CD14-positive monocyte (primary cell): ENCODE measurements at places on chromosomes 2 and 18.

- no peak for DNase-seq
These were observed 30.5 kb downstream of the KCNG2 start for GRCh38 chr18:79828258-79828657.

DNA sequence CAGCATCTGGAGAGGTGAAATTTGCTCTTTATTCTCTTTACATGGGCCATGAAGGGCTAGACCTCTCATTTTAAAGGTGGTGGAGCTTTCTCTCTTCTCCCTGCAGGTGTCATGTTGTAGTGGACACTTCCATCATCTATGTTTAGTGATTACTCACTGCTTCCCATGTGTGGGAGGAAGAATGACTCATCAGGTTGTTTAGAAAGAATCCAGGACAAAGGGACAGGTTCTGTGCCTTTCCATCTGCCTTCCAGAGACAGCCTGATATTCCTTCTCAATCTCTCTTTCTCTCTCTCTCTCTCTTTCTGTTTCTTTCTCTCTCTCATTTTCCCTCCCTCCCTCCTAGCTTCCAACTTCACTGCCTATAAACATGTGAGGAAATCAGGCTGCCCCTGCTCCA lies 38.7 kb downstream of the SCG2 start:
- DNase-seq: no peak

DNA sequence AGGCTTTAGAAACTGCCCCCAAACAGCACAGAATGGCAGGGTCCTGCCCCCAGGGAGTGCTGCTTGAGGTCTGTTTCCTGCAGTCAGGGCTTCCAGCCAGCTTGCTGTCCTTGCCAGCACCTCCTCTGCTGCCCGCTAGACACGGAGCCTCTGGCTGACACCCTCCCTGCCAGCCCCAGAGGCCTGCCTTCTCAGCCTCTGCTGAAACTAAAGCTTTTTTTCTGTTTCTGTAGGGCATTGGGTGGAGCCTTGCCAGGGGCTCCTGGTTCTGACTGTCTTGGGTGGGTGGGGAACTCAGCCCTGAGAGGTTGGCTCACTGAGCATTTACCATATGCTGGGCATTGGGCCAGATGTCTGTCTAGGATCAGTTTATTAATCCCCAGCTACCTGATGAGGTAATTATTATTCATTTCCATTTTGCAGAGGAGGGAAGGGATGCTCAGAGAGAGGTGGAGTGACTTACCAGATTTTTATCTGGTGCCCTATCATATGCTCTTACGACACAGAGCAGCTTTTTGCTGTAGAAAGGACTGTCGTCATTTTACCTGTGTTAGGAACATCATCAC lies 35.4 kb downstream of the INPP4A start:
- DNase-seq: no peak

DNA sequence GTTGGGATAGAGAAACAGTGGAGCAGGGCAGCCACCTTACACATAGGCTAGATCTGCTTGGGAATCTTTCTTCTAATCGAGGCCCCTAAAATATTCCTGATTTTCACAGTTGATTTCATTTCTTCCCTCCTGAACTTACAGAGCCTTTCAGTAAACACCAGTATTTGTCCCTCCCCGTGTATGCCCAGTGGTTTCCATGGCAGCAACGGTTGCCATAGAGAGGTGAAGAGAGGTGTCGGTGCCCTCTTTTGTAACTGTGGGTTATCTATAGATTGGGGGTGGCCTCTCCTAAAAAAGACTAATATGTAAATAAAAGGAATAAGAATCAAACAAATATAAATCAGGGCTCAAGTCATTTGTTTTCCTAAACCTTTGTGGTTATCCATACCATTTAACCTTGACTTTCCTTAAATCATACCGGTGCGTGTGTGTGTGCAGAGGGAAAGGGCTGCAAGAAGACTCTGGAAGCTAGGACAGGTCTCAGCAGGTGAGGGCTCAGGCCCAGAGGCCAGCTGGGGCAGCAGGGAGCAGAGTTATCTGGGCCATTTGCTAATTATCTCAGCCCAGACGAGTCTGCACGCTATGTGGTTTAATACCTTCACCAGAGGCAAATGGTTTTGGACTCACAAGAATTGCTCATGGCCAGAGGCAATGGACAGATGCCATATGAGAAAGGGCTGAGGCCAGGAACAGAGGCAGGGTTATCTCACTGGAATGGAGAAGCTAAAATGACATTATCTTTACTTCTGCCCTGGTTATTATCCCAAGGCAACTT lies 35.5 kb downstream of the LIPG start:
- no peak for DNase-seq

DNA sequence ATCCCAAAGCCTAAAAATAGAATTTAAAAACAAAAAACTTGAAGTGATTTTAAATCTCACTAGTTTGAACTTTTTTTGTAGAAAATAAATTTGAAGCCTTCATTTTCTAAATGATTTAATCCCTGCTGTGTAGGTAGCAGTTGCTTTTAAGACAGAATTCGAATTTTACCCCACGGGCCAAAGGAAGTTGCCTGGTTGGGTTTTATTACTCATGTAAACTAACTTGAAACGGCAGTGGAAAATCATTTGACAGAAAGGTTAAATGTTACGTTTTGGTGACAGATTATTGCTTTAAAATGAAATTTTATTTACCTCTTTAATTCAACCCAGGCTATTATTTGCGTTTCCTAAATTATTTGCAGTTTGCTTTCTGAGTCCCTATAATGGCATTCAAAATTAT lies 2.0 kb downstream of the MAPRE2 start:
- DNase-seq: no peak

GRCh38 chr2:155722290-155722689 lies 610.2 kb downstream of the NR4A2 start:
- no peak for DNase-seq

- DNase-seq: no peak
These were observed 30.9 kb downstream of the PRPF40A start for GRCh38 chr2:152686321-152686720.

- DNase-seq: no peak
These were observed 26.9 kb upstream of the DTNB start for GRCh38 chr2:25700221-25700660.

DNA sequence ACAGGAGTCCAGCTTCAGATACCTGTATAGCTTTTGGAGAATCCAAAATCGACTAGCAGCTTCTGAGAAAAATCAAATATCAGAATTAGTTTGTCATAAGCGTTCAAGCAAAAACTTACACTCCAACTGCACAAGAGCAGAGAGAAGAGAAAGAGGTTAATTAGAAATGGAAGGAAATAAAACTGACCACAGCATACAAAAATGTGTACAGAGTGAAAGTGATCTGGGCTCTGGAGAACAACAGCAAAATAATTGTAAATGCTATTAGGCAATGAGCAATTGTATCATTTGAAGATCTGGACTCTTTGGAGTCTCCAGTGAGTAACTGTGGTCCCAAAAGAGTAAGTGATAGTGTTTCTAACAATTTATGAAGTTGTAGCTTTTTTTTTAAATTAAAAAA lies 867.3 kb downstream of the TRIB2 start:
- DNase-seq: no peak

DNA sequence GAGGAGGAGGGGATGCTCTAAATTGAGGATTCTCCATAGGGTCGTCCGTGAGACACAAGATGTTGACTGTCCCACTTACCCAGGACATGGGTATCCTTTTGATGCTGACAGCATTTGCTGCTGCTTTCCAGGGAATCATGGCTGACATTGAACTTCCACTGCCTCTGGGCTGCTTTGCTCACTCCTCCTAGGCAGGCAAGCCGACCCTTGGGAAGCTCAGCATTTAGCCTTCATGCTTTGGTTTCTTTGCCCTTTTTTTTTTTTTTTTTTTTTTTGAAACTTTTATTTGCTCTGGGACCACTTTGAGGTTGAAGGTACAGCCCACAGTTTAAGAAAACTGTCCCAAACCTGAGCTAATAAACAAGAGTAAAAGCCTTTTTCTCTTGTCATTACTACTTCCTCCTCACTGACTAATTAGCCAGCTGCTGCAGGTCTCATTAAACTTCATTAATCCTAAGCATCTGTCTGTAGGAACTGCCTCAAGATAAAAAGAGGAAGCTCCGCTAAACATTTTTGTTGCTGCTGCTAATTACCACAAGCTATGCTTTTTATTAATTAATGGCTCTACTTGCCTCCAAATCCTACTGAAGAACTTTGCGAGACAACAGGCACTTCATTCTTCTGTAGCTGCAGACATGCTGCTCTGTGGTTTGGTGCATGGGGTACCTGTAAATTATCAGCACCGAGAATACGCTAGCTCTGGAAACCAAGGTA lies 125.4 kb downstream of the SPTBN1 start:
- DNase-seq: peak; percentile 62

- peak; percentile 44 for DNase-seq
These were observed 160.4 kb downstream of the SMAD7 start for GRCh38 chr18:48790226-48790863.

DNA sequence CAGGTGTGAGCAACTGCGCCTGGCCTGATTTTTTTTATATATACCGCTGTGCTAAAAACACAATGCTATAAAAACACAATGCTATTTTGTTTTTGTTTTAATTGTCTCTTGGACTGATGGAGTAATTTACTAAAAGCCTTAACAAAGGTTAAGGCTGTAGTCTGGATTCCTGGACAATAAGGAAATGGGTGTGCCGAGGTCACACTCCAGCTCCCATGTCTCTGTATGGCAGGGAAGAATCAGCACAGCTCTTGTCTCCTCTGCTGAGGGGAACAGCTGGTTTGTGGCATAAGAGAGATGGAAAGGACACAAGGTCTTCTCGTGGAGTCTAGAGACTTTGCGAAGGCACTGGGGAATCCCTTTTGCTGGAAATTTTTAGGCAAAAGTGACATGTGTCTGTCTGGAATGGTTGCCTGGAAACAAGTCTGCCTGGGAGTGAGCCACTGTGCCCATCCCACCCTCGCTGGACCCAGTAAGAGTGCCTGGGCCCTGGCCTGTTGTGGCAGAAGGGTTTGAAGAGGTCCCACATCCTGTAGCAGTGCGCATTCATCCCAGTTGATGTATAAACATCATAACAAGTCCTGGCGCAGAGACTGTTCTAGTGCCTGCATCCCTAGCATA lies 73.1 kb downstream of the MAPK4 start:
- DNase-seq: no peak

DNA sequence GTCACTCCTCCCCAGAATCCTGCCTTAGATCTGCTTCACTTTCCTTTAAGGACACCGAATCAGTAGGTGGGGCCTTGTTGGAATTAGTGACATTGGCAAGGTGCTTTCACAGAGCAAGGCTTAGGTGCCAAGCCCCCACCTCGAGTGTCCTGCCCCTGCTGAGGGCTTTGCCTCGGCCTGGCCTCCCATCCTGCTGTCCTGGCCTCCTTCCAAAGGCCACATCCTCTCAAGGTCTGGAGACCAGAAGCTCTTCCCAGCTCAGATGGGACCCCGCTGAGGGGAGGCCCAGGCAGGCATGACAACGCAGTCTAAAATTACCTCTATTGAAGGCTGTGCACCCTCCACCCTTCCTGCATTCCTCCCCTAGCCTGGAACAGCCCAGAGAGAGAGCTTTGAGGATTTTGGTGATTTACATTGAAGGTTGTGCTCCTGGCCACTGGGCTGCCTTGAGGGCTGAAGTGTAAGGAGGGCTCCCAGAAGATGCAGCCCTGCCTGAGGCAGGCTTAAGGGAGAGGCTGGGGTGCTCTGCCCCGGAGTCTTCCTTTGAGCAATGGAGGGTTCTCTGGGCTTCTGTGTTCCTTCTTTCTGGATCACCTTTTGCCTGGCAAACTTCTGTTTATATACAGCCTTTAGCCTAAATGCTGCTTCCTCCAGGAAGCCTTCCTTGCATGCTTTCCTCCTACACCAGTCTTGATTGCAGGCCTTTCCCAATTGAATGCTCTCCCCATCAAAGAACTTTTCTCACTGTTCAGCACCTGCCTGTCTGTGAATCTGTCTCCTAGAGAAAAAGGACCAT lies 154.4 kb downstream of the DDX1 start:
- no peak for DNase-seq

GRCh38 chr2:33210626-33211025 lies 263.9 kb downstream of the LTBP1 start:
- DNase-seq: no peak

DNA sequence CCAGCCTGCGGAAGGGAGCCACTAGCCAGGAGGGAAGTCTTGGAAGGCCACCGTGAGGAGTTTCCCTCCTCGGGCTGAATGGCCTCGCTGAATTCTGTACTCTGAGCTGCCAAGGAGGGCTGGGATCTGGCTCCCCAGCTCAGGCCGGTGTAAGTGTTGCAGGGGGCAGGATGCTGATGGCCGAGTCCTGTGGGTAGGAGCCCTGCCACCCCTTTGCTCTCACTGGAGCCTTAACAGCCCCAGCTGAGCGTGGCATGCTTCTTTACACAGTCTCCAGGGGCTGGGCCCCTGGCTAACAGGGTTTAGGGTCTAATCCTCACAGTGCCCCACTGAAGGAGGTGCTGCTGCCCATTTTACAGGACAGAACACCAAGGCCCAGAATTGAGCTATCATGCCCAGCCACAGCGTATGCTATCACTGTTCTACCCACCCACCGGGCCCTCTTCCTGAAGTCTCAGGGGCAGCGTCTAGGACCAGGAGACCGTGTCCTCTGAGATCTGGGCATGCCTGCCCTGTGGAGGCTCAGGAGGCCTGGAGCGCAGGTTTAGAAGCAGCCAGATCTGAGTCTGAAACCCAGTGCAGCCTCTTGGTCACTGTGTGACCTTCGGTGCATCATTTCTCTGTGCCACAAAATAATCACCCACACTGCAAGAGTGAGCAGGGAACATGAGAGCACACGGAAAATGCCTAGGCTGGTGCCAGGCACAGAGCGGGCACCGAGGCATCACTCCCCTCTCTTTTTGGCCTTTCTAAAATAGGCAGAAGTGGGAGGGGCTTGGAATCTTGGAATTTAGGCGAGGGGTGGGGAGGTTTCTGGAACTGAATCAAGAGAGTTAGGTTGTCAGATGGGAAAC lies 42.9 kb downstream of the TMEM37 start:
- no peak for DNase-seq

- DNase-seq: peak; percentile 14
These were observed 24.8 kb downstream of the NCOA1 start for GRCh38 chr2:24515831-24516230.

DNA sequence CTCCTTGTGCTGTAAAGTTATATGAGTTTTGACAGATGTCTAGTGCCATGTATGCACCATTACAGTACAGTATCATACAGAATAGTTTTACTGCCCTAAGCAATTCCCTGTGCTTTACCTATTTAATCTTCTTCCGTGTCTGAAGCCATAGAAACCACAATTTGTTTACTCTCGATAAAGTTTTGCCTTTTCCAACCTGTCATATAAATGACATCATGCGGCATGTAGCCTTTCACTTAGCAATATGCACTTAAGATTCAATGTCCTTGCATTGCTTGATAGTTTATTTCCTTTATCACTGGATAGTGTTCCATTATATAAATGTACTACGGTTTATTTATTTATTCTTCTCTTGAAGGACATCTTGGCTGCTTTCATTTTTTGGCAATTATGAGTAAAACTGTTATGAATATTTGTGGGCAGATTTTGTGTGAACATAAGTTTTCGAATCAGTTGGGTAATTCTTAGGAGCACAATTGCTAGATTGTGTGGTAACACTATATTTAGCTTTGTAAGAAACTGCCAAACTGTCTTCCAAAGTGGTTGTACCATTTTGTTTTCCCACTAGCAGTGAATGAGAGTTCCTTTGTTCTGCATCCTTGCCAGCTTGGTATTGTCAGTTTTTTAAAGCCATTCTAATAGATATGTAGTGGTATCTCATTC lies 136.8 kb upstream of the MAP3K20 start:
- DNase-seq: no peak
